Activated CD4-positive, alpha-beta memory T cell treated with anti-CD3 and anti-CD28 coated beads for 36 hours (primary cell): ENCODE measurements at places on chromosomes 6 and 20. TPM values are rescaled to one million over a fixed set of nuclear protein-coding genes. Genes with fewer than 3 reads are reported as not detected.

Gene TFAP2D
- not detected for total RNA-seq

Gene TRIM15
- 0.63 TPM for total RNA-seq

Gene SIRPB2
- total RNA-seq: not detected

Gene SAMD5
- 0.02 TPM for total RNA-seq

Gene CTCFL
- total RNA-seq: not detected

Gene ZSCAN31
- total RNA-seq: 0.77 TPM
